ENCODE measurements at places on chromosomes 2 and 18.

DNA sequence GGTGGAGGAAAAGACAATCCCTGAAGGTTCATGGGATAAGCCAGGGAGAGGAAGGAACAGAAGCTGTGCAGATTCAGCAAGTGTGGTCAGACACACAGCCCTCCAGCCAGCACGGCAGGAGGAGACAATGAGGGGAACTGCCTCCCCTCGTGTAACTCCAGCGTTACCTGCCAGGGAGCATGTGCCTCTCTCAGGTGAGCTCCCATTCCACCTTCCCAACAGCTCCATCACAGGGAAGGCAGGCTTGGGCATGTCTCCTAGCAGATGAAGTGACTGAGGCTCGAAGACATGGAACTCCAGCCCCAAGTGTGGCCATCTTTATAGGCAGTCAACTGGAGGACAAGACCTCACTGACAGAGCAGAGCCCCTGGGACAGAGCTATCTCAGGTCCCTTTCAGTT, 47.4 kb downstream of the ZBTB7C start:
- H3K27me3 ChIP-seq, result no peaks in the 10 kb centered on the region
- H3K27ac ChIP-seq, result no peak overlapping the region
- no peak overlapping the region for H3K4me3 ChIP-seq
- DNase-seq, result no peak
- H3K4me1 ChIP-seq, result no peaks in the 10 kb centered on the region

DNA sequence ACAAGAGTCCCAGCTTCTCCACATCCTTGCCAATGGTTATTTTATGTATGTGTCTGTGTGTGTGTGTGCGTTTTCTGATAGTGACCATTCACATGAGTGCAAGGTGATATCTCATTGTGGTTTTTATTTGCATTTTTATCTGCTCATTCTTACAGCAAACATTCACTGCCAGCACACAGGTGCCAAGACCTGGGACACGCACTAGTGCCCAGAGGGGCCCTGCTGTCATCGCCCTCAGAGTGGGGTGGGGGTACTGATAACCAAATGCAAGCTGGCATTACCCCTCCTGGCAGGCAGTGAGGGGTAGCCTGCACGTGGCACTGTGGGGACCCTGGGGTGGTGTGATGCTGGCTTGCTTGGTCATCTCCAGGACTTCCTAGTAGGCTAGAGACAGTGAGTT, 285.4 kb downstream of the LPIN1 start:
- H3K27ac ChIP-seq, result no peak overlapping the region
- H3K4me1 ChIP-seq, result no peaks in the 10 kb centered on the region
- peaks cover 9% of the 10 kb centered on the region for H3K27me3 ChIP-seq
- H3K4me3 ChIP-seq, result no peak overlapping the region
- no peaks in the 10 kb centered on the region for H3K36me3 ChIP-seq
- no peak for DNase-seq

- no peak for DNase-seq
- H3K27me3 ChIP-seq, result no peaks in the 10 kb centered on the region
- no peak overlapping the region for H3K4me3 ChIP-seq
- H3K27ac ChIP-seq, result no peak overlapping the region
- H3K36me3 ChIP-seq, result no peaks in the 10 kb centered on the region
- no peaks in the 10 kb centered on the region for H3K4me1 ChIP-seq
Observed at GRCh38 chr2:192042126-192042525, 152.6 kb downstream of the TMEFF2 start.

GRCh38 chr2:85390941-85391669, 19.1 kb downstream of the CAPG start:
- H3K4me3 ChIP-seq, result no peak overlapping the region

Data from HepG2 (cell line).